ENCODE measurements at places on chromosomes 4 and X.
A peak's percentile ranks its signal among the peaks of the same experiment; 100 is the strongest.

- DNase-seq: no peak
Measured at GRCh38 chrX:46549914-46550313, 4.7 kb upstream of the ZNF674 start.

- no peak for DNase-seq
Measured at GRCh38 chr4:176788971-176789370, 3.8 kb downstream of the VEGFC start.

GRCh38 chr4:134812611-134813010 lies 611.0 kb upstream of the PABPC4L start:
- DNase-seq: no peak

- peak; percentile 23 for DNase-seq
Measured at GRCh38 chrX:79161655-79162054, 17.2 kb downstream of the GPR174 start.

DNA sequence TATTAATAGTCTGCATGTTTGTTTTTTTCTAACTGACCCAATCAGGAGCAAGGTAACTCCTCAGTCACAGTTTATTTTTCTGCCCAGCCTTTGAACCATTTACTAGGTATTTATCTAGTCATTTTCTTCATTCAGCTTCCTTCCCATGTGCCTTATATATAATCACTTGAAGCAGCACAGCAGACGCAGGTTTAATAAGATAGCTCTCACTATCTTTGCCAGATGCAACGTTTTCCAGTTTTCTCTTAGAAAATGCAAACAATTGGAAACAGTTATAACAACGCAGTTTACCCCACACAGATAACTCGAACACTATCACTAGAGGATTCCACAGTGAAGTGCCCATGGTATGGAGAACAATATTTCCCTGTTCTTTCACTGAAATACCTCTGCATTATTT lies 56.4 kb upstream of the NFKB1 start:
- DNase-seq: no peak

DNA sequence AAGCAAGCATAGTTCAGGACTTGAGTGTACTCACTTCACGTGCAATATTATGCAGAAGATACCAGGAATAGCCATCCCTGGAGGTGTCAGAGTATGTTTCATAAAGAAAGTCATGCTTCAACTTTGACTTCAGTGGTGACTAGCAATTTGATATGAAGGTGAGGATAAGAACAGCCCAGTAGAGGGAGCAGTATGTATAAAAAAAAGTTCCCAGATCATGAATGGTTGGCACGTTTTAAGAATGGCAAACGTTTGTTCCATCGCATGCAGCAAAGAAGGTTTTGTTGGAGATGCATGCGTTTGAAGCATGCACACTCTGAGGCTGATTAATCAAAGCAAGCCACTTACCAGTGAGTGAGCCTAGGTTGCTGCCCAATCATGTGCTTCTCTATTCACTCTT lies 33.5 kb upstream of the SLITRK4 start:
- DNase-seq: no peak

- DNase-seq: no peak
Measured at GRCh38 chrX:32195611-32196010, 1015.7 kb downstream of the DMD start.

DNA sequence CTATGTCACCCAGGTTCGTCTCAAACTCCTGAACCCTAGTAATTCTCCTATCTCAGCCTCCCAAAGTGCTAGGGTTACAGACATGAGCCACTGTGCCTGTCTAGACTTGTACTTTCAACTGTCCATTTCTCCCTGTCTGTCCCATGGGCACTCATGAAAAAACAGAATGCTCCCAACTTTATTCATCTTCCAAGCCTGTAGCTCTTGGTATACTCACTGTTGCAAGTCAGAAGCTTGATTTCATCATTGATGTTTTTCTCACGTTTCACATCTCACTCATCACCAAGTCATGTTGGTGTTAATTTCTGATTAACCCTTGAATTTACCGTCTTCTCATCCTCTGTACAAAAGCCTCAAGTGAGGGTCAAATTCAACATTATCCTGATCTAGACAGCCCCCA lies 7.3 kb upstream of the SRP72 start:
- no peak for DNase-seq

- DNase-seq: no peak
Measured at GRCh38 chrX:74911494-74911893, 13.8 kb downstream of the NEXMIF start.

DNA sequence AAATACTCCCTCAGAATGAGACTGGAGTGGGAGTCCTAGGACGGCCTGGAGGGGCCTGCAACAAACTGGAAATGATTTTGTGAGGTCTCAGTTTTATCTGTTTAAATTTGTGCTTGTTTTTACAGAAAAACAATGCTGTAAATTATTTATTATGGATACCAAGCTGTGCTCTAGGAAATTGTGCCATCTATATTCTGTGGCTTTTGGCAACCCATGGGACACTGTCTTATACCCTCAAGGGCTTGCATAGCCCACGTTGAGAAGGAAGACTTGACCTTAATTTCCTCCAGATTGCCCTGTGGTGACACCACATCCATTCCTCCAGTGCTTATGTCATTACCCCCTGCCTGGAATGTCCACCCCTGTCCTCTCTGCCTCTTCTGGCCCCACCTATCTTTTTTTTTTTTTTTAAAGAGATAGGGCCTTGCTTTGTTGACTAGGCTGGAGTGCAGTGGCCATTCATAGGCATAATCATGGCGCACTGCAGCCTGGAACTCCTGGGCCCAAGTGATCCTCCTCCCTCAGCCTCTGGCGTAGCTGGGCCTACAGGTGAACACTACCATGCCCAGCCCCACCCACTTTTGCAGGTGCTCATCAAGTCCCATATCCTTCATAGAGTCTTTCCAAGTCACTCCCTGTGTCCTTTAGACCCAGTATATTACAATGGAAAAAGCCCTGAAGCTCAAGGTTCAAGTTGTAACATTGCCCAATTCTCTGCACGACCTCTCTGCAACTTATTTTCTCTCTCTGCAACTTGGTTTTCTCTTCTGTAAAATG lies 77.4 kb downstream of the HPRT1 start:
- no peak for DNase-seq

DNA sequence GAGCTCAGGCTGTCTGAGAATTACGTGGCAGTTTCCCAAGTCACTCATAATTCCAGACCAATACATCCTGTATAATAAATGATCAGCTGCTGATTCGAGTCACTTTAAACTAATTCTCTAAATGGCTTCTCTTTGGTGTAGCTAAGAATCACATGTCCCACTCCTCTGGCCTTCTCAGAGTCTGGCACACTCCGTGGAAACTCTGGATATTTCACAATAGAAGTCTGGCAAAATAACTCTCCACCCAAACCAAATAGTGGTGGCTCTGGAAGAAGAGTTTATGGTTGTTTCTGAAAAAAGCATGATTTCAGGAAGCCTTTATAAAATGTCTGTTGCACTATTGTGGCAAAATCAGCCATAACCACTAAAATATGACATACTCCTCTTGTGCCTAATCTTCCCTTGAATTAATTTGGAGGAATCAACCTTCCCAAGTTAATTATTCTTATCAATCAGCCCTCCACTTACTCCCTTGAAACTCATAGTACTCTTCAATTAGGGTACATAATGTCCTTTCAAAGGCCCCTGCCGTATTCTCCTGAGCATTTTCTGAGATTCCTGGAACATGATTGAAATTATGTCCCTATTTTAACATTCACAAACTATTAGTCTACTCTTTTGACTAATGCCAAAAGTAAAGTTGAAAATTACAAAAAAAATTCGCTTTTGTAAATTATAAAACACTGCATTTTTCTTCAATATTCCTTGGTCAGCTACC lies 991.6 kb downstream of the FAT4 start:
- DNase-seq: no peak

GRCh38 chr4:108035691-108036090 lies 46.0 kb downstream of the HADH start:
- DNase-seq: no peak

GRCh38 chr4:153247116-153247490 lies 42.9 kb downstream of the TRIM2 start:
- DNase-seq: no peak

DNA sequence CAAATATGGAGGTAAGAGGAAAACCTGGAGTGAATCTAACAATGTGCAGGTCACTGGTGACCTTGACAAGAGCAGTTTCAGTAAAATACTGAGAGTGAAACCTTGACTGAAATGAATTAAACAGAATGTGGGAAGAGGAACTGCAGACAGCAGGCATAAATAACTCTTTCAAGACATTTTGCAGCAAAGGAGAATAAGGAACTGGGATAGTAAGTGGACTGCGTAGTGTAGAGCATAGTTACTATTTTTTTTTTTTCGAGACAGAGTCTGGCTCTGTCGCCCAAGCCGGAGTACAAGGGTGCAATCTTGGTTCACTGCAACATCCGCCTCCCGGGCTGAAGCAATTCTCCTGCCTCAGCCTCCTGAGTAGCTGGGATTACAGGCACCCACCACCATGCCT lies 24.0 kb downstream of the RBMX start:
- no peak for DNase-seq

DNA sequence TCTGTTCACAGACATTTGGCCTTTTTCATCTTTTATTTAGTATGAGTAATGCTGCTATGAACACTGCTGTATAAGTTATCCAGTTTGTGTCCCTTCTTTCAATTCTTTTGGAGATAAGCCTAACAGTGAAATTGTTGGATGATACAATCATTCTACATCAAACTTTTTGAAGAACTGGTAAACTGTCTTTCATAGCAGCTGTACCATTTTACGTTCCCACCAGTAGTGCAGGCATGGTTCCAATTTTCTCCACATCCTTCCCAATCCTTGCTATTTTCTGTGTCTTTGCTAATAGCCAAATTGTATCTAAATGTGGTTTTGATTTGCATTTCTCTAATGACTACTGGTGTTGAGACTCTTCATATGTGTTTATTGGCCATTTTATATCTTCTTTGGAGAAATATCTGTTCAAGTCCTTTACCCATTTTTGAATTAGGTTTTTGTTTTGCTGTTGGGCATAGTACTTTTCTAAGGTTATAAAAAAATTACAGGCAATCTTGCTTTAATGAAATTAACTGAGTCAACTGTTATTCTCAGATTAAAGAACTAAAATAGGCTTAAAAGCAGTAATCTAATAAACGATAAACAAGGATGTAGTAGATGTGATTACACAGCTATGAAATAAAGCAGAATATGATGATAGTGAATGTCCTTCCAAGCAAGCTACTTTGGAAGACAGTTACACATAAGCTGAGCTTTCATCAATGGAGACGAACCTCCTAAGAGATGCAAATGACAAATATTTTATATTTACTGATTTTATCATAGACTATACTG lies 57.2 kb downstream of the FBXW7 start:
- DNase-seq: no peak

DNA sequence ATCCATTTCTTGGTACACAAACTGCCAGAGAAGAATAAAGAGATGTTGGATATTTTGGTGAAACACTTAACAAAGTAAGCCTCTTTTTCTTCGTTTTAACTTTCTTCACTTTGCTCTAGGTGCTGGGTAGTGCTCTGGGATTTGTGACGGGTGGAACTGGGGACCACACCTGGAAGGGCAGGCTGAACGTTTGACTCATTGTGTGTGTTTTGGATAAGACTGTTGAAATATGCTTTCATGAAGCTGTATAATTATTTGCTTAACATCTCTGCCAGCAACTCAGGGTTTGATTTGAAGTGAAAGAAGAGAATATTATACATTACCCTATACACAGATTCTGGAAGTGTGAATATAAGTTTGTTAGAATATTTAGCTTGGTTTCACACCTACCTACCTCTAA lies 233.2 kb downstream of the ARHGAP10 start:
- DNase-seq: no peak

DNA sequence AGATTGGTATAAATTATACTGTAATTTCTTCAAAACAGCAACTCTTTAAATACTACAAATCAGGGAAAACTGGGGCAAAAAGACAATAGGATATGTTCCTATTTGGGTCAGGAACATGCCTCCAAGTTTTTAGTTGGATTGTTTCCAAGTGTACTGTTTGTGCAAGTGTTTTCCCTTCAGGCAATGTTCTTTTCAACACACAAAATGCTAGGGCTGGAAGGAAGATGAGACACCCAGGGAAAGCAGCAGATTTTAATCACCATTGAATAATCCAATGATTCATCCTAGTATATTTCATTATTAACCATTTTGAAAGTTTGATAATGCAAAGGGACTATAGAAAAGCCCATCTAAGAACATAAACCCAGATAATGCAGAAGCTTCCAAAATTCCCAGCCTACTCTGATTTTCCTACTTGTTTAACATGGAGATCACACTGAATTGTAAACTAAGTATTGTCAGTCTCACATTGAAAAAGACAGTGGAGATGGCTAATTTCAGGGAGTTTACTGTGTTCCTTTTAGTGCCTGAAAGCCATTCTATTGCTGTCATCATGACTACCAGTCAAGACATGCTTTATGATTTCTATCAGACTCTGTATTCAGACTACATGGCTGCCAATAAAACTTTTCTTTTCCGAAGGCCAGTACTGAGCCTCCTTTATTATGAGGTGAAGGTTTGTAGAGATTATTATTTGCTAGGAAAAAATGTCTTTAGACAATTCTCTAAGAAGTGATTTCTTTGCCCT lies 38.6 kb downstream of the COL4A6 start:
- no peak for DNase-seq

DNA sequence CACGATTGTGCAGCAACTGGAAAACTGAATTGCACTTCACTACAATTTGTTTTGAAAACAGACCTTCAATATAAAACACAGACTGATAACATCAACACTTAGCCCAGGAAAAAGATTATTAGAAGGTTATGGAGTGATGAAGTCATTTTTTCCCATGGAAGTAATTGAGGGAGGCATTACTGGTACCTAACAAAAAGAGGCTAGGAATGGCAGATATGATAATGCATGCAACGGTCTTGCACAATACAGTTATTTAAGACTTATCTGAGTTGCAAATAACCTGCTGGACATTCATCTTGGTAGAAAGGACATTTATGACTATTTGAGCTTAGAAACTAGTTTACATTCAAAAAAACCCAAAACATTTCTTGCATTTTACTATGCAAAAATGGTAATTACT lies 1031.9 kb downstream of the FAT4 start:
- no peak for DNase-seq

DNA sequence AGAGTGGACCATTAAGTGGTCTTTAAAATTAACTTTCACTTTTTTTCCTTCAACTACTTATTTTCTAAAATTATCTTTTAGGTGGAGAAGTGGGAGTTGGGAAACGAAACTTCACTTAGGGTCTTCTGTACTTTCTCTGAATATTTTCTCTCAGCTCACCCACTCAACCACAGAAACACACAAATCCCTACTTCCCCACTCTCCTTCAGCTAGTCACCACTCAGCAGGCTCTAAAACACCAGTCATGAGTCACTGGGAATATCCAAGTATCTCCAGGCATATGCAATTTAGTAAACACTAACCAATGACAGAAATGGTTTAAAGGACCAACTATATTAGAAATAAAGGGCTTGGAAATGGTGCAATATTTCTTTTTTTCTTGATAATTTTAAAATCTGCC lies 153.0 kb upstream of the RPS6KA6 start:
- DNase-seq: no peak
